Lung microvascular endothelial cell (primary cell): ENCODE measurements at places on chromosomes 2 and 18. TPM values are rescaled to one million over a fixed set of nuclear protein-coding genes. Genes with fewer than 3 reads are reported as not detected.

- DNase-seq, result no peak
These were observed 40.6 kb downstream of the GPD2 start for GRCh38 chr2:156476850-156477206.

DNA sequence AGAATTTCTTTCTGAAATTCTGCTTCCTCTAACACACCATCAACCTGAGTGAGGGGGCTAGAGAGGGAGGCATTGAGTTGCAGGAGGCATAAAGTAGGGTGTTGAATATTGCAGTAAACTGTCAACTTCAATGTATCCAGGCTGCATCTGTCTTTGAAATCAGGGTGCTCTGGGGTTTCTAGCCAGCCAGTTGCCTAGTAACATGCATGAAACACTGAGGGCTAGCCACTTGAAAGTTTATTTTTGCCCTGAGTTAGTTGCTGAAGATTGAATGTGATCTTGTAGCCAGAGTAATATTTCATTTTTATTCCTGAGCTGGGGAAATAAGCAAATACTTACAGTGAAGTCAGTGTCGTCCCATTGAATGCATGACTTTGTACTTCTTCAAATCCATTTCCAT, 41.9 kb downstream of the LHCGR start:
- no peak for DNase-seq

GRCh38 chr18:13366962-13367892, 148.7 kb downstream of the LDLRAD4 start:
- DNase-seq, result no peak

The VAMP5 gene
- 85.9 and 135 TPM in 2 replicates for total RNA-seq

- no peak for DNase-seq
These were observed 12.8 kb upstream of the FSHR start for GRCh38 chr2:49167131-49167530.

DNA sequence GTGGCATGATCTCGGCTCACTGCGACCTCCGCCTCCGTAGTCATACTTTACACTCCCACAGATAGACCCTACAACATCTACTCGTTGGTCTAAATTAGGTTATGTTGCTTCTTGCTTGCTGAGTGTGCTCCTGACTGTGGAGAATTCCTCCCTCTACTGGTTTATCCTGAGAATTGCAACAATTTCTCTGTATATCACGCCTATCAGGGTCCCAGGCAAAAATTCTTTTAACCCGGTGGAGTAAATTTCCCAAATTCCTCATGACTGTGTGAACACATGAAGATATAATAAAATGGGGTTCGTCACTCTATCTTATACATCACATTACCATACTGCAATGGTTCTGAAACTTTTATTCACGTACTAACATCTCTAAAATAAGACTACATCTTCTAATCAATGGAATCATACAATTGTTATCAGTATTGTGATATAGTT, 156.7 kb downstream of the EVA1A start:
- DNase-seq, result peak; percentile 57

The CNGA3 gene
- total RNA-seq, result not detected in 2 replicates

GRCh38 chr2:11930211-11930761, 183.9 kb downstream of the LPIN1 start:
- DNase-seq, result peak; percentile 24

DNA sequence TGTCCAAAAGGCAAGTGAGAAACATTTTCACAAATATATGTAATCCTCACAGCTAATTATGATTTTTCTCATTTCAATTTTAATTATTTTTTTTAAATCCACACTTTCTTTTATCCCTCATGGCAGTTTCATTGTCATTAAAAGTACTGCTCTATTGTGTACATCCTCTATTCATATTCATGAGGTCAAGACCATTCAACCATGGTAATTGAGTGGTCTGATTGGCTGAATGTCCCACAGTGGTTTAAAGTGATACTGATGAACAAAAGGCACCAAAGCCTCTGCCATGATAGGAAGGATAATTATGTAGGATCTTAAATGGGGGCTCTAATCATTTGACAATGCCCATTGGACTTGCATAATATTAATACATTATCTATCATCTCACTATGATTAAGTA, 108.4 kb upstream of the EPHA4 start:
- DNase-seq, result no peak

- peak; percentile 20 for DNase-seq
These were observed 489 bp downstream of the TRMT61B start for GRCh38 chr2:28869494-28870145.

The KIF1A gene
- under 0.01 and 0.20 TPM in 2 replicates for total RNA-seq

The GLI2 gene
- under 0.01 TPM in 1 of 2 replicates, not detected in the other for total RNA-seq
